Stimulated activated CD4-positive, alpha-beta T cell treated with anti-CD3 and anti-CD28 coated beads, TNF-alpha, amount 100 ng/mL, for 24 hours (primary cell): ENCODE measurements at places on chromosomes 7 and 10.

GRCh38 chr7:156751319-156751718 lies 110.7 kb downstream of the RNF32 start:
- no peak for DNase-seq

DNA sequence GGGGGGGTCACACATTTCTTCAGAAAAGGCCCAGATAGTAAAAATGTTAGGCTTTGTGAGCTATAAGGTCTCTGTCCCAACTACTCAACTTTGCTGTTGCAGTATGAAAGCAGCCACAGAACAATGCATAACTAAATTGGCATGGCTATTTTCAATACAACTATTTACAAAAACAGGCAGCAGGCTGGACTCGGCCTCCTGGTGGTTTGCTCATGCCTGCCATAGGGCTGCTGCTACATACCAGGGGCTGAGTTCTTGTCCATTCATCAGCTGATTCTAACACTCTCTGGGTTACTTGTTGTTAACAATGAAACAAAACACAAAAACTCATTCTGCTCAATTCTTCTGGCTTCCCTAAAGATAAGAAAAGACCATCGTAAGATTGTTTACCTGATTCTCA lies 109.4 kb upstream of the ADAM12 start:
- no peak for DNase-seq

- no peak for DNase-seq
These were observed 5.1 kb upstream of the ZNF32 start for GRCh38 chr10:43653746-43654145.

DNA sequence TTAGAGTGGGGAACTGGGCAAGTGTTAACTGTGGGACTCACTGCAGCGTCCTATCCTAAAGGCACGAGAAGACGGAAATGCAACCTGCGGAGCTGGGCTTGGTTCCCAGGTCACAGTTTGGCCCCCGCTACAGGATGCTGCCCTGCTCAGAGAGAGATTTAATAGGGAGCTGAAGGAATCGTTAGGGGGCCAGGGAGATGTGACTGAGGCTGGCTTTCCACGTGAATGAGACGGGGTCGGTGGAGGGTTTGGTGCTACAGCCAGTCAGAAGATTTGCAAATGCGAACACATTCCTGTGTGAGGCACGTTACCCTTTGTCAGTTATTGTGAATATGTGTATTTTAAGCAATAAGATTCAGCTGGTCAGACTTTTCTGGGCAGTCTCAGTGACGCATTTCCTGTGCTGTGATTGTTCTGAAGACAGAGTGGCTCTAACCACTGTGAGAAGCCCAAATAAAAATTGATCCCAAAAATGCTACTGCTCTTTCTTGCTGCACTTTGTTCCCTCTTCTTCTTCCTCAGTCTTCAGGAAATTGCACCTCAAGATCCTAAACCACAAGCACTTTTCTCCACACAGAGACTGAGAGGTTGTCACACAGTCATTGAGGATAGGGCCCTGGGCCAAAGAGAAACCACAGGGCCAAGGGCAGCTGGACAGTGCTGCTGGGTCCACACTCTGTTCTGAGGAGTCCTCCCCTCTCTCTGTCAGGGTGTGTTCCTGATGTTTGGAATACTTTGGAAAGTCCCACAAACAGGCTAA lies 21.2 kb downstream of the CYP17A1 start:
- DNase-seq: no peak

GRCh38 chr10:6278519-6279120 lies 75.9 kb downstream of the PFKFB3 start:
- DNase-seq: no peak

DNA sequence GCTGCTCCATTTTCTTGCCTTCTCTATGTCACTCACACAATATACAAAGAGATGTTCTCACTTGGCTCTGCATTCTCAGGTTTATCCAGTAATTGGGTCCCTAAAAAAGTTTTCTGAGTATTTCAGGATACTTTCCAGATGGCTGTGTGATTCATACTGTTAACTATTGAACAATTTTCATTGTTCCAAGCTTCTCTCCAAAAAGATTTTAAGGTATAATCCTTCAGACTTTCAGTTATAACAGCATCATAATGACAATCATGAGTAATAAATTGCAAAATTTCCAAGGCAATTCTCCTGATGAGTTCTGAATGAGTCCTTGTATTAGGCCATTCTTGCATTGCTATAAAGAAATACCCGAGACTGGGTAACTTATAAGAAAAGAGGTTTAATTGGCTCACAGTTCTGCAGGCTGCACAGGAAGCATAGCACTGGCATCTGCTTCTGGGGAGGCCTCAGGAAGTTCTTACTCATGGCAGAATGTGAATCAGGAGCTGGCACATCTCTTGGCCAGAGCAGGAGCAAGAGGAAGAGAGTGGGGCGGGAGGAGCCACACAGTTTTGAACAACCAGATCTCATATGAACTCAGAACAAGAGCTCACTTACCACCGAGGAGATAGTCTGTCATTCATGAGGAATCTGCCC lies 148.1 kb downstream of the SLC16A9 start:
- no peak for DNase-seq

- no peak for DNase-seq
These were observed 1.6 kb downstream of the DENND11 start for GRCh38 chr7:141700296-141700847.

DNA sequence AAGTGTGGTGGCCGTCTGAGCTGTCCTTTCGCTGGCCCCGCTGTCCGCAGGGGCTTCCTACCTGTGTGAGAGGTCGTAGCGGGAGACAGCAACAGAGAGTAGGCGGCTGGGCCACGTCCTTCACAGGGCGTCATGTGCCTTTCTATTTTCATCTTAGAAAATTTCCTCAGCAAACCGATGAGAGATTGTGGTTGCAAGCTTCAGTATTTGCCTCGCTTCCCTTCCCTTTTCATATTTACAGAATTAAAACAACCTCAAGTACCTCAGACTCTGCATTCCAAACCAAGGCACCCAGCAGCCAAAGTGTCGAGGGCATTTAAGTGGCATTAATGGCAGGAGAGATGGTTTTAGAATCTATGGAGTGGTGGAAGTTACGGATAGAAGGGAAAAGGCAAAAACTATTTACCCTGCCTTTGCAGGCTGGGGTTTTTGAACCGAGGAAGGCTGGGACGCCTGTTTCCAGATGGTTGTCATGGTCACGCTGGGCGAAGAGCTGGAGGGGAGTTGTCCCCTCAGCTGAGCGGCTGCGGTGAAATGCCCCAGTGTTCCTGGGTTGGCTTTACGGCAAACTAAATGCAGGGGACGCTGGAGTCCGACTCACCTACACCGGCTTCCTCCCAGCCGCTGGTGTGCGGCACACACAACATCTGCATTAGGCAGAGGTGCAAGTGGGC lies 41.9 kb downstream of the WIPI2 start:
- no peak for DNase-seq

DNA sequence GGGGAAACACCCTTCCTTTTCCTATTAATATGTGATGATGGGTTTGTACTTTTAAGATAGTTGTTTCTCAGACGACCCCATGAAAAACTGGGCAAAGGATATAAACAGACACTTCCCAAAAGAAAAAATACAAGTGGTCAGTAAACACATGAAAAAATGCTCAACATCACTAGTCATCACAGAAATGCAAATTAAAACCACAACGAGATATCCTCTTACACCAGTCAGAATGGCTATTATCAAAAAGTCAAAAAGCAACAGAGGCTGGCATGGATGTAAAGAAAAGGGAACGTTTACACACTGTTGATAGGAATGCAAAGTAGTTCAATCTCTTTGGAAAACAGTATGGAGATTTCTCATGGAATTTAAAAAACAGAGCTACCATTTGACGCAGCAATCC lies 111.4 kb upstream of the ZEB1 start:
- DNase-seq: no peak

DNA sequence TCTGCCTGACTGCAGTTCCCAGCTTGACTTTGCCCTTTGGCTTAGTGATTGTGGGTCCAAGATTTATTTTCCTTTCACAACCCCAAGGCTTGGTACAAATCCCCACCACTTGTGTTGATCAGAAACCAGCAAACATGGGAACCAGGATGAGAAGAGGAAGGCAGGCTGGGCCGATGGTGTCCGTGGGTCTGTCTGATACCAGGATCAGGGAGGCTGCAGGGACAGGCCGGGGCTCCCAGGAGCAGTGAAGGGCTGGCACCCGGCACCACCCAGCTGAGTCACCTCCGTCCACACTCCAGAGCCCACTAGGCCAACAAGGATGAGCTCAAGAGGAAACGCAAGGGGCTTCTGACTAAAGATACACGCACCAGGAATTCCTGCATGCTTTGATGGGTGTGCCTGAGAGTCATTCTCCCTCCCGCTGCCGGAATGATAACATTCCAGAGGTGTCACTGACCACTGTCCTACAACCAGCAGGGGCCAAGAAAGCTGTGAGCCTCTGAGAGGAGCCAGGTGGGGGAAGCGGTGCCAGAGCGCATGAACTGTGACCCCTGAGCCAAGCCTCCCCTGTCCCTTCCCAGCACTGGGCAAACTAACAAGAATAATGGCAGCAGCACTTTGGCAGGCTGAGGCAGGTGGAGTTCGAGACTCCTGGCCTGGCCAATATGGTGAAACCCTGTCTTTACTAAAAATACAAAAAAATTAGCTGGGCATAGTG lies 29.2 kb upstream of the PROSER2 start:
- no peak for DNase-seq

DNA sequence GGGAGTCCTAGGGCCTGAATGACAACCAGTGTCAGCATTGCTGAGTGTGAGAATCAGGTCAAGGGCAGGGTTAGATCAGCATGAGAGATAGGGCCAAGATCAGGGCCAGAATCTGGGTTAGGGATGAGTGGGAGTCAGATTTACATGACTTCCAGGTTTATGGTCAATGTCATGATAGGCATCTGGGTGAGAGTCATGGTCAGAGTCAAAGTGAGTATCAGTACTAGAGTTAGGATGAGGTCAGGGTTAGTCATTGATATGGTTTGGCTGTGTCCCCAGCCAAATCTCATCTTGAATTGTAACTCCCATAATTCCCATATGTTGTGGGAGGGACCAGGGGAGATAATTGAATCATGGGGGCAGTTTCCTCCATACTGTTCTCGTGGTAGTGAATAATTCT lies 12.3 kb downstream of the MRPS24 start:
- DNase-seq: no peak

DNA sequence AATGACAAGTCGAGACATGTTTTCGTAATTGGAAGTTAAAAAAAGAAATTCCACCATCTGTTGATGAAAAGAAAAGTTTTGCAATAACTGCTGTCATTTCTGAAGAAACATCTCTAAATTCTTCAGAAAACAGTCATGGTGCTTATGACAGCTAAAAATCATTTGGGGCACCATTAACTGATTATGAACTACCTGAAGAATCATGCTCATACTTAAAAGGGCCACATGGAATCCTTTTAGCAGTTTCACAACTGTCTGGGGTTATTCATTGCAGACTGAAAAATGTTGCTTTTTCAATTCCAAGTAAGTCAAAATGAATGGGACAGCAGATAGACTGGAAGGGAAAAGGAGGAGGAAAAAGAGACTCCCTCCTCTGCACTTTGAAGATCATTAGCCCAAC lies 134.2 kb downstream of the CHN2 start:
- DNase-seq: no peak

DNA sequence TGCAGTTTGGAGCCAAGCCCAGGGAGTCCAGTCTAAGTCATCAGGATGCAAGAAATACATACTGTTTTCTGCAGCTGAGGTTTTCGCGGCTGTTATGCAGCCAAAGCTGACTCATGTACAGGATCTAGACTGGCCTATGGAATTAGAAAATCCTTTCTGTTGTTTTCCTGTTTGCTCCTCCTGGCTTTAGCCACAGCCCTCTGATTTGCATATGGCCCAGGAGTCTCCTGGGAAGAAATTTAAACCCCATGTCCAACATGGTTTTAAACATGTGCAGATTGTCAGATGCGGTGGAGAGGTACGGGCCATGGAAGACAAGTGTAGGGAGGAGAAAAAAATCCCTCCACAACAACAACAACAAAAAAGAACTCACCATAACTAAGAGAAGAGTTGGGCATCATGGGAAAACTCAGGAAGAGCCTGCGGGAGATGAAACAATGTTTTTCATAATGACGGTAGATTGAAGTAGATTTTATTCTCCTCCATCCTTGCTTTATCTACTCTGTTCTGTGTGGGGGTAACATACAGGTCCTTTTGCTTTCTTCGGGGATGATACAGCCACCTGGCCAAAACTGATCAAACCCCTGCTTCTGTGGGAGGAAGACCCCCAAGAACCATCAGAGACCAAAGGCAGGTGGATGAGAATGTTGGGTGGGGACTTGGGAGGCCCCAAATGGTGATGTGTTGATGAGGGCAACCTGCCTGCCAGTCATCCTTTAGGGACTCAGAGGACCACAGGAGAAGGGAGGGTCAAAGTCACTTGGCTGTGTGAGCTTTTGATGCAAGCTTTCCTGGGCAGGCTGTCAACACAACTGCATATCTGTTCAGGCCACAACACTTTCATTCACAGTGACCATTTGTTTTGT lies 29.8 kb upstream of the GNA12 start:
- no peak for DNase-seq

- no peak for DNase-seq
These were observed 108.7 kb downstream of the ETV1 start for GRCh38 chr7:13880789-13881188.

GRCh38 chr10:76647301-76647700 lies 990.3 kb downstream of the KCNMA1 start:
- no peak for DNase-seq

GRCh38 chr10:44668336-44668735 lies 242.8 kb upstream of the TMEM72 start:
- no peak for DNase-seq

GRCh38 chr10:77156406-77156879 lies 481.2 kb downstream of the KCNMA1 start:
- no peak for DNase-seq

DNA sequence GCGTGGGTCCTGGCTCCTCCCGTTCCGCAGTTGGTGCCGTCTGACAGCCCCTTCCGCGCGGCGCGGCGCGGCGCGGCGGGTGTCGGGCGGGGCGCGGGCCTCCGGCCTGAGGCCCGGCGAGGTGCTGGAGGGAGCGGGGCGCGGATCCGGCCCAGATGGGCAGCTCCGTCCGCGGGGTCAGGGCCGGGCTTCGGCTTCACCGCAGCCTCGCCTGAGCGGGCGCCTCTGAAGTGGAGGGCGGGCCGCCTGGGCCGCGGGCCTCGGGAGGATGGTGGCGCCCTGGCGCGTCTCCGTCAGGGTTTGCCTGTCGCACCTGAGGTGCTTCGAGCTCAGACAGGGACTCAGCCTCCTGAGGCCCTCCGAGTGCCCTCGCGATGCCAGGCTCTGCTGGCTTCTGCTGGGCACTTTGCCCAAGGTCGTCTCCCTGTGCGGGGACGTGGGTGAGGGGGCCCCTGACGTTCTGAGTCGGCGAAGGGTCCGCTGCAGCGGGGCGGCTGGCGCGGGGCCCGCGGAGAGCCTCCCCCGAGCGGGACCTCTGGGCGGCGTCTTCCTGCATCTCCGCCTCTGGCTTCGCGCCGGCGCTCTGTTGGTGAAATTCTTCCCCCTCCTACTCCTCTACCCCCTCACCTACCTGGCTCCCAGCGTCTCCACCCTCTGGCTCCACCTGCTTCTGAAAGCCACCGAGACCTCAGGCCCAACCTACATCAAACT lies 473 bp downstream of the ADCK2 start:
- DNase-seq: no peak
